ENCODE measurements at places on chromosomes 16 and 17.

GRCh38 chr16:72744076-72744793 lies 303.7 kb downstream of the ZFHX3 start:
- DNase-seq = no peak

DNA sequence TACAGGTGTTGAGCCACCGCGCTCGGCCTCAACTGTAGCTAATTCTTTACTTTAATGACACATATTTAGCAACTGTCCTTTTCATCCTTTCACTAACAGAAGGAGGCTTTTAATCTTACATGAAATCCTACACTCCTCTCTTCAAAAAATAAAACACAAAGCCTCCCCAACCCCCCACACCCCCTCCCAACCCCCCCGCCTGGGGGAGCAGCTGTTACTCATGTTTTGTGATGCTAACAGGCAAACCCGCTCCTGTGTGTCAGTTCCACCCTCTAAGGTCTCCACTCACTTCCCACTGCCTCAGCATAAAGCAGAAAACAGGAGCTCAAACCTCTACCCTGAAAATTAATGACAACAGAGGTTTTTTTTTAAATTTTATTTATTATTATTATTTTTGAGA lies 55.4 kb upstream of the SLC25A19 start:
- peak; percentile 52 for DNase-seq

GRCh38 chr17:4499431-4500190 lies 930 bp downstream of the SPNS2 start:
- DNase-seq = no peak

GRCh38 chr17:82970067-82970466 lies 109.3 kb upstream of the METRNL start:
- DNase-seq = no peak

GRCh38 chr17:67998466-67998865 lies 2.2 kb upstream of the C17orf58 start:
- DNase-seq = no peak

DNA sequence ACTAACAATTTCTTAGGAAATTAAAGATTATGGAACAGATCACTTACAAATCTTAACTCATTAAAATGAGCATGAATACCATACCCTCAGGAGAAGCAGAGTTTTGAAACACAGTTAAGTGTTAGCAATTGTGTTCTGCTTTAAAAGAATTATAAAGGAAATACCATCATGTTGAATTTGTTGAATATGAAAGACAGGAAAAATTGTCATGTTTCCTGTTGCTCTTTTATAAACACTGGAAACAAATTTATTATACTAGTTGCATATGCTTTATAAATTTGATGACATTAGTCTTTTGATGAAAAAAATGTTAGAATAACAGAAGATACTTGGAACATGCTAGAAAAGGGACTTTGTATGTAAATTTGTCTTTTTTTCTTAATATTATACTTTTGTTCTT lies 59.7 kb downstream of the VMP1 start:
- DNase-seq = no peak

DNA sequence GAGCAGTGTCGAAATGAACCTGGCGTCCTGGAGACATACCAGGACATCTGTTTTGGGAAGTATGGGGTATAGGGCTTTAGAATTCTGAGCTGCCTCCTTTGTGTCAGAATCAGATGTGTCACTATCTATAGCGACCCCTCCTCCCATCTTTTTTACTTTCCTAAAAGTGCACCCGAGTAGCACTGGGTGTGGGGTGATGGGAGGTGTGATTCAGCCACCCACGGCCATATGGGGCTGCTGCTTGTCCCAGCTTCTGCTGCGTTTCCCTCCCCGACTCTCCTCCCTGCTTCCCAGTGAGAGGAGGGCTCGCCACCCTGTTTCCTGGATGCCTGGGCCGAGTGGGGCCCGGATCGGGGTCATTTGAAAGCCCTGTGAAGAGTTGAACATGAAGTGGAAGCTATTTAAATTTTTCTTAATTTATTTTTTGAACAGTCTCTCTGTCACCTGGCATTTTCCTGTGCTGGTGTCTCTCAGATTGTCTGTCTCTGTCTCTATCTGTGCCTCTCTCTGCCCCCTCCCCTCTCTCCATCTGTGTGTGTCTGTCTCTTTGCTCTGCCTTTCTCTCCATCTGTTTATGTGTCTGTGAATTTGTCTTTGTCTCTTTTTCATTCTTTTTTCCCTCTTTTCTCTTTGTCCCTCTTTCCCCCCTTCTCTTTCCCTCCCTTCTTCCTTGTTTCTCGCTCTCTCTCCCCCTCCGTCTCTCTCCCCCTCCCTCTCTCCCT lies 638.8 kb upstream of the EEF2KMT start:
- DNase-seq = no peak

- no peak for DNase-seq
Measured at GRCh38 chr16:82313754-82314153, 143.7 kb upstream of the MPHOSPH6 start.

DNA sequence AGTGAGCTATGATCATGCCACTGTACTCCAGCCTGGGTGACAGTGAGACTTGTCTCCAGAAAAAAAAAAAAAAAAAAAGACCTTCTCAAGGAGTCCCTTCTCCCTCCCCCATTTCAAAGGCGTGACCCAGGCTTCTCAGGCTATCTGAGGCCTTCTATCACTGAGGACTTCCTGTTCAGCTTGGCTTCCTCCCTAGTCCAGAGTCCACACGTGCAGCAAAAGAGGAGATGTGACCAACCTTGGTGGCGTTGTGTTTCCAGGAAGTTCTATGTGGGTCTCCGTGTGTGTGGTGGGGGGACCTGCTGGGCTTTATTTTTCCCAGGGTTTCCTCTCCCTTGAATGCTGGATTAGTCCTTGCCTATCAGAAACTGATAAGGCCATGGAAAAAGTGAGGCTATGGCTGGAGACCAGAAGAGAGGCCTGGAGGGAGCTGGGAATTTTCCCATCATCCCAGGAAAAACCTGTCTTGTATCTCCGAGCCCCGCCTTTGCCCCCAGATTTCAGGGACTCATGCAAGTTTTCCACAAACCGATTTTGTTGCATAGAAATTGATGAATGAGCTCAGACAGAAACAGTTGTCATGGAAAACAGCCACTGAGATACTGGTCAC lies 148.1 kb downstream of the SALL1 start:
- no peak for DNase-seq

DNA sequence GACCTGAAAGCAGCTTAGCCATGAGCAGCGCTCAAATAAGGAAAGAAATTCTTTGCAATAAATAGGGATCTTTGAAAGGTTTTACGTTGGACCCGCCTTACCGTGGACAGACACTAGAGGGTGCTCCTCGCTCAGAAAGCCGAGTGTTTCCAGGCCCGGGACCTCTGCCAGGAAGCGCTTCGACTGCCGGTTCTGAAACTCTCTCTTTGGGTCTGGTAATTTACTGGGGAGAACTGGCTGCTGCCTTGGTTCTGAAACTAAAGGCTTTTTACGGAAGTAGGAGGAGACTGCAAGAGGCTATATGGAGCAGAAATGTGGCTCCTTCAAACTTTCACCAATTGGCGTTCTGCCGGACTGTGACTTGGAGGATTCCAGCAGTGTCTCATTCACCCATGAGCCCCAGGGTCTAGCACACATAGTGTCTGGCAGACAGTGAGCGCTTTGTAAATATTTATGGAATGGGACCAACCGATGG lies 45.6 kb upstream of the HOXB9 start:
- DNase-seq = peak; percentile 59

Measured in stimulated activated CD4-positive, alpha-beta T cell treated with anti-CD3 and anti-CD28 coated beads, Interleukin-2, amount 100 ng/mL, for 4 hours (primary cell).